ENCODE measurements at places on chromosomes 2 and 18.
A peak's percentile ranks its signal among the peaks of the same experiment; 100 is the strongest.

DNA sequence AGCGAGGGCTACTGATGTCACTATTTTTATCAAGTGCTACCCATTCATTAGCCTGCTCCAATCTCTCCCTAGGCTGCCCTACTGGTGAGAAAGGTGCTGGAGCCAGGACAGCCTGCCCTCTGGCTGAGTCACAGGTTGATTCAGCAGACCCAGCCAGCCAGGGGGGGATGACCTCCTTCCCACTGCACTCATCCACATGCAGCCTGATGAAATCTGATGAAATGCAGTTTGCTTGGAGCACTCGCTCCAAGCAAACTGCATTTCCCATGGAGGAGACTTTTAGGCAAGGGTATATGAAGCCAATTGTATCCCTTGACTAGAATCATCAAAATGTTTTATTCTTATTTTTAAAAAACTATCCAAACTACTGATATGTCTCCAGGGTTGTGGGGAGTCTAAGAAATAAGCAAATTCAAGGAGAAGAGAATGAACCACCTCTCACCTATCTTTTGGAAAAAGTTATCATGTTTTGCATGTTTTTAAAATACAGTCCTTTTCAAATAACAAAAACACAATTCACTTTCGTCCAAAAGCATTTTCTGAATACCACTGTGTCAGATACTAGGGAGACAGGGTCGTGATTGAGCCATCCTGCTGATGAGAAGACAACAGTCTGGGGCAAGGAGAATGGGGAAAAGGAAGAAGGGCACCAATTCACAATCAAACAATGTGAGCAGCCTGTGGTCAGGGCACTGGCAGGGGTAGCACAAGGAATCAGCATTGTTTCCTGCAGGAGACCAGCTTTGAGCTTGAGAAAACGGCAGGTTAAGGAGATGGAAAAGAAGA, 128.3 kb downstream of the AFF3 start:
- no peak for DNase-seq

- no peak for DNase-seq
These were observed 66.9 kb upstream of the ZNG1B start for GRCh38 chr2:113370478-113371091.

DNA sequence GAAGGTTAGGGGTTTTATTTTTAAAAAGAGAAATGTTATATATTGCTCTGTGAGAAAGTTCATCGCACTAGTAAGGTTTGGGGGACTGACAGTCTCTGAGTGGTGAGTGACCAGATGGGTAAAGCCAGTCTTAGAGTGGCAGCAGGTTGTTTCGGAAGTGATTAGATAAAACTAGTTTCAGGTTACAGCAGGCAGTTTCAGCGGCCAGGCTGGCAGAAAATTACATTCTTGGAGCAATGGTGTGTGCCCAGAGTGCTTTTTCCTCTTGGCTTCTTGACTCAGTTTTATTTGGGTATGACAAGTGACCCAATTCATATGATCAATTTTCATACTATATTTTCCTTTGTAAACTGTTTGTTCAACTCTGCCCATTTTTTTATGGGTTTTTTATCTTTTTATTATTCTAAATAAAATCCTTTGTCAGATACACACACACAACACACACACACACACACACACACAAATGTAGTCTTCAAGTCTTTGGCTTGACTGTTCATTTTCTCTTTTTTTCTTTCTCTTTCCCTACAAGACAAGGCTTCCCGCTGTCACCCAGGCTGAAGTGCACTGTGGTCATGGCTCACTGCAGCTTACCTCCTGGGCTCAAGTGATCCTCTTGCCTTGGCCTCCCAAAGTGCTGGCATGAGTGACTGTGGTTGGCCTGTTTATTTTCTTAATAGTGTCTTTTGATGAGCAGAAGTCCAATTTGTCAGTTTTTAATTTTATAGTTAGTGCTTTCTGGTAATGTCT, 30.9 kb downstream of the RALBP1 start:
- no peak for DNase-seq

- DNase-seq = no peak
These were observed 22.3 kb upstream of the RAB12 start for GRCh38 chr18:8586941-8587340.

- peak; percentile 40 for DNase-seq
These were observed 622 bp upstream of the KCMF1 start for GRCh38 chr2:84970210-84970867.

DNA sequence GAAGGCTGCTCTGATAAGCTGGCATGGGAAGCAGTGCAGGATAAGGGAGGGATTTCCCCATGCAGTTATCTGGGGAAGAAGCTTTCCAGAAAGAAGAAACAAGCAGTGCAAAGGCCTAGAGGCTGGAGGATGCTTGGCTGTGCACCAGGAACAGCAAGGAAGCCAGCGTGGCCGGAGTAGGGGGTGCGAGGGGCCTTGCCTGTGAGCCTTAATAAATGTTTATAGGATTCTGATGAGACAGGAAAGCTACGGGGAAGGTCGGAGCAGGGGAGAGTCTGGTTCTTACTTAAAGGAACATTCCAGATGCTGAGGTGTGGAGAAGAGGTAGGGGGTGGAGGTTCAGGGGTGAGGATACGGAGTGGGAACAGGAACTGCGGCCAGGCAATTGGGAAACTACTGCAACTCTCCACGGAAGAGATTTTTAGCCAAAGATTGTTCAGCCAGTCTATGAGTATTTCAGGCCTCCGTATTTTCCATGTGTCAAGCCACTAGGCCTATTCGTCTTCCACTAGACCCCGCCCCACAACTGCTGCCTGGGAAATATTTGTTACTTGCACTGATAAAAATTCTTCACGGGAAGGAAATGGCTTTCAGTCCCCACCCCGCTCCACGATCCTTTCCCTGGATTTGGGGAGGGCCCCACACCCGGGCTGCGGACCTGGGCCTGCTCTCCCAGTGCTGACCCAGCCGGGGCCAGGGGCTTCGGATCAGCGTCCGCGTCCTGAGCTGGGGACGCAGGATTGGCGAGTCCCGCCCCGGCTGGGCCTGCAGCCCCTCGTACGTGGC, 516 bp downstream of the EIF2AK2 start:
- DNase-seq = peak; percentile 75

DNA sequence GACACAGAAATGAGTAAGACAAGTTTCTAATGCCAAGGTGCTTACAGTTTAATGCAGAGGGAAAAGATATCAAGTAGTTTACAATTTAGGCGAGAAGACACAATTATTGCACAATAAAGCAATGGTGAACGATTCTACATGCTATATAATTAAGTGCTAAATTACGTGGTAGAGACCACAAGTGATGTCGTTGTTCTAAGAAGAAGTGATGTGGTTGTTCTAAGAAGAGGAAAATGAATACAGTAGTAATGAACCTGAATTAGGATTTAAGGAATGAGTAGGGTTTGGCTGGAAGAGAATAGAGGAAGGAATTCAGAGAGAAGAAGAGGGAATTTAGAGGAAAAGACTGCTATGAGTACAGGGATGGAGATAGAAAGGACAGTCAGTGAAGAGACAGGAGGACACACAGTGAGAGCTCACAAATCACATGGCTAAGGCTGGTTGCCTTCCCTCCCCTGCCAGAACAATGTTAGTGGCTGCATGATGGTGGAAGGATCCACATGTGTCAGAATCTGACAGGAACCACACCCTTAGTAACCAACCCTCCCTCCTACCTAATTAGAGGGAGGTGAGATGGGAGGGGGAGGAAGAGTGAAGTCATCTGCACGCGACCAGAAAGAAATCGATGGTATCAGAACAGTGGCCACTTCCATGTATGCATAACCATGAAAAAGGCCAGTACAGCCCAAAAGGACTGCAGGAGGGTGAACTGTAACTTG, 44.7 kb downstream of the M1AP start:
- no peak for DNase-seq

All from left renal cortex interstitium (tissue), 4 donors.